ENCODE measurements at places on chromosomes 12 and 14. TPM values are rescaled to one million over a fixed set of nuclear protein-coding genes. Genes with fewer than 3 reads are reported as not detected.
A peak's percentile ranks its signal among the peaks of the same experiment; 100 is the strongest.

DNA sequence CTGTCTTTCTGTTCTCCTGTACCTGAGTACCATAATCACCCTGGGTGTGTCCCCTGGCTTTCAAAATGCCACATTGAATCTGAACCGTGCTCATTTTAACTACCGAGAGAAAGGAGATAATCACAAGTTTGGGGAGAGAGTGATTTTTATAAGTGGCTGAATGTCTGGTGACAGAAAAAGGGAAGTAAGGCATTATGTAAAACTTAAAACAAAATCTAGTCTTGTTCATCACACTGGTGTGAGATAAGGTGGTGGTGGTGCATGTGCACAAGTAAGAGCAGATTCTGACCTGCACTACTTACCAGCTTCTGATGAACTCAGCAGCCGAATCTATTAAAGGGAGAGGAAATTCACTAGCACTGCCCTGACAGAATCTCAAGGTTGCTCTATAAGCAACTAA lies 56.3 kb downstream of the SPPL3 start:
- DNase-seq: no peak

DNA sequence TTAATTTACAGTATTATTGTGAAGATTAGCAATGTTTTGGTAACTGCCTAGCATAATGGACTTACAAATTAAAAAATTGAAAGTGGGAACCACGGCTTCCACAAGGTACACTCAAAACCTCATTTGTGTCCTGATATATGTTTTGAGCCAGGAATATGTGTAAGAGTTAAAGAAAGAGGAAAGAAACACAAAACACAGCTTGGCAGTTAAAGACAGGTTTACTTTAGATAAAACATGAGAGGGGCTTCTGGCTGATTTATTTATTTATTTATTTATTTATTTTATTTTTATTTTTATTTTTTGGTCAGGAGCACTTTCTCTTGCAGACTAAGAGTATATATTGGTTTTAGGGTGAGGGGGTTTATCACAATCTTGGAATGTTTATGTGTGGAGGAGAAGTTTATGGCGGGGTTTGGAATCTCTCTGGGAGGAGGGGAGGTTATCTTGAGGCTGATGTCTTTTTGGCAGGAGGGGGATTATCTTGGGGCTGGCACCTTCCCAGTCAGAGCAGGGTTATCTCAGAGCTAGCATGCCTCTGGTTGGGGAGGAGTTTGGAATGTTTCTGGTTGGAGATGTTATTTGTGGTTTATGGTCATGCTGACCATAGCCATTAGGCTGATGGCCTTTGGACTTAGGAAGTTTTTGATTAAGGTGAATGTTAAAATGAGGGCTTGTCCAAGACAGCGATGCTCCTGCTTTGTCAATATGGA lies 436.7 kb downstream of the DAD1 start:
- DNase-seq: no peak

GRCh38 chr14:67031920-67032774 lies 157.1 kb upstream of the GARIN2 start:
- peak; percentile 33 for DNase-seq

- DNase-seq: no peak
Measured at GRCh38 chr12:128191380-128191779, 75.6 kb upstream of the TMEM132C start.

GRCh38 chr14:103818870-103819269 lies 28.5 kb downstream of the PPP1R13B start:
- no peak for DNase-seq

DNA sequence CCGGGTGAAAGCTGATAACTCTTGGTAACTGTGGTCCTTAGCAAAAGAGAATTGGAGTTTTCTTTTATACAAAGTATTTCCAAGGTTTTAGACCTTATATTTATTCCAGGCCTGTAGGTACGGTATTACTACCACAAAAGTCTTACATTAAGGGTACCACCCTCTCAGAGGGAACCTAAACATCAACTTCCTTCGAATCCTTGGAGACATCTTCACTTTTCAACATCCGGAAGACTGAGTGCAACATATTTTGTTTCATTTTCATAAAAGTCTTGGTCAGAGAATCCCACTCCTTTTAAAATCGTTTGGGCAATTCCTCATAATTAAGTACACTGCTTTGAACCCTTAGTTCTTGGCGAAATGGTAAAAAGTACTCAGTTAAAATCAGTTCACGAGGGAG lies 1.2 kb downstream of the CNOT2 start:
- DNase-seq: no peak

- no peak for DNase-seq
Measured at GRCh38 chr12:31832740-31833729, 104.2 kb upstream of the AMN1 start.

DNA sequence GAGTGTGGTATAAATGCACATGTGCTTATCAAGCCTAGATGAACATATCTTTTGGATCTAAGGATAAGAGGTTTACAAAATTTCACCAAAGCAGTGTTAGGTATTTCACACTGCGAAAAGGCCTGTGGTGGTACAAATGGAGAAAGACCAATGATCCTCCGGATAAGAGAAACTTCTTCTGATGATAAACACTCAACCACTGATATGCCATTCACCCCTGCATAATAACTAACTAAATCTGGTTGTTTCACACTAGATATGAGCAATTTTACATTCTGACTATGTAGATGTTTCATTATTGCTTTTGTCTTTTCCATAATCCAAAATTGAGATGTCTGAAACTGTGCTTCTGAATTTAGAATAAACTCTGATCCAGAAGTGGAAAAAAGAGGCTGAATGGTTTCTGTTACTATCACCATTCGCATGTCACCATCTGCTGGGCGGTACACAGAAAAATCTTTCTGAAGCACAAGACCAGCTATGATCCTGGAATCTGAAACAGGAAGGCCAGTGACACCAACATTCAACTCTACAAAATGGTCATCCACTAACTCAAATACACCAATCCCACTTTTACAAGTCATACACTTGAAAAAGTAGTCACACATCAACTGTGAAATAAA lies 1.3 kb downstream of the BBS10 start:
- no peak for DNase-seq

Gene RAD9B
- total RNA-seq: not detected

Gene IAPP
- total RNA-seq: not detected
